ENCODE measurements at places on chromosomes 11 and 22.

GRCh38 chr22:22088658-22089458 lies 106.3 kb upstream of the TOP3B start:
- no peak for DNase-seq

DNA sequence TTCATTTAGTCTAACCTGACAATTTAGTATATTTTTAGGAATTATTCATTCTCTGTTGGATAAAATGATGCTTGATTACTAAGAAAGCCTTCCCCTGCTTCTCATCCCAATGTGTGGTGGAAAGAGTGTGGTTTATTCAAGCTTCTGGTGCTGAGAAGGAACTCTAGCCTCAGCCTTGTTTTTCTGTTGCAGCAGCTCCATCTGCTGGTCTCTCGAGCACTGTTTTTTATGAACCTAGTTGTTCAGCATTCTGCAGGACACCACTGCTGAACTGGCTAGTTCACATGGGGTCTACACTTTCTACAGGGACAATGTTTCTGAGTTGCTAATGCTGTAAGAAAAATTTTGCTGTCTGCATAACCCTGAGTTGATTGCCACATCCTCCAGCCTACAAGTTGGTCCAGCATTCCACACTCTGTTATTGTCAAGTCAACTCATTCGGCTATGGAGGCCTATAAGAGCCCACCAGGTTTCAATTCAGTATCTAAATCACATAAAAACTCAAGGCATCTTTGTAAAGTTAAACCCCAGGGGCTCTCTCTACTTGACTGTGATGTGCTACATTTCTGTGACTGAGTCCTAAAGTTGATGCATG lies 14.3 kb downstream of the OR2AG2 start:
- no peak for DNase-seq

DNA sequence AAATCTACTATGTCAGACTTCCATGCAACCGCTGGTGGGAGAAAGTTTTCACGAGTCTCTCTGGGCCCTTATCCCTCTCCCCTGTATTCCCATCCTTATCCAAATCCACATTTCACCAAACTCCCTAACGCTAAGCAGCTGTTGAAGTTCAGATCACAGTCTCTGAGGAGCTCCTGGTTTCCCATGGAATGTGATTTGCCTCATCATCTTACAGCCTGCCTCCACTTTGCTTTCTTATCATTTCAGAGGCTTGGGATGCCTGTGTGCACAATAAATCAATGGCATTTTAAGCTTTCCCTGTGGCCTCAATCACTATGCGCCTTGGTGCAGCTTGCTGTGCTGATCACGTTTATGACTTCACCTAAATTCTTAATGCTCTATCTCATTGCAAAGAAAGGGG lies 352.4 kb upstream of the FAT3 start:
- no peak for DNase-seq

GRCh38 chr11:89293965-89294679 lies 116.4 kb downstream of the TYR start:
- no peak for DNase-seq

GRCh38 chr22:45499746-45500145 lies 2.9 kb upstream of the FBLN1 start:
- DNase-seq, result no peak

DNA sequence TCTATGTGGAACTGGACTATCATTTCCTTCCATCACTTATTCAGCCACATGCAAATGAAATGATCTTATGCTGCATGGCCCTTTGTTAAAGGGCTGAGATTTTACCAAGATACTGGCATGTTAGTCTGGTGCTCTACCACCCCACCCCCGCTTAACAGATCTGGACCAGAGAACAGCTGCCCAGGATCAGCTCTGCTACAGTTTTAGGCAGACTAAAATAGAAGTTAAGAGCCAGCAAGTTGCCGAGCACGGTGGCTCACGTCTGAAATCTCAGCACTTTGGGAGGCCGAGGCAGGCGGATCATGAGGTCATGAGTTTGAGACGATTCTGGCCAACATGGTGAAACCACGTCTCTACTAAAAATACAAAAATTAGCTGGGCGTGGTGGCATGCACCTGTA lies 4.6 kb downstream of the DDB1 start:
- no peak for DNase-seq

GRCh38 chr11:3191586-3192324 lies 26.6 kb upstream of the OSBPL5 start:
- no peak for DNase-seq

DNA sequence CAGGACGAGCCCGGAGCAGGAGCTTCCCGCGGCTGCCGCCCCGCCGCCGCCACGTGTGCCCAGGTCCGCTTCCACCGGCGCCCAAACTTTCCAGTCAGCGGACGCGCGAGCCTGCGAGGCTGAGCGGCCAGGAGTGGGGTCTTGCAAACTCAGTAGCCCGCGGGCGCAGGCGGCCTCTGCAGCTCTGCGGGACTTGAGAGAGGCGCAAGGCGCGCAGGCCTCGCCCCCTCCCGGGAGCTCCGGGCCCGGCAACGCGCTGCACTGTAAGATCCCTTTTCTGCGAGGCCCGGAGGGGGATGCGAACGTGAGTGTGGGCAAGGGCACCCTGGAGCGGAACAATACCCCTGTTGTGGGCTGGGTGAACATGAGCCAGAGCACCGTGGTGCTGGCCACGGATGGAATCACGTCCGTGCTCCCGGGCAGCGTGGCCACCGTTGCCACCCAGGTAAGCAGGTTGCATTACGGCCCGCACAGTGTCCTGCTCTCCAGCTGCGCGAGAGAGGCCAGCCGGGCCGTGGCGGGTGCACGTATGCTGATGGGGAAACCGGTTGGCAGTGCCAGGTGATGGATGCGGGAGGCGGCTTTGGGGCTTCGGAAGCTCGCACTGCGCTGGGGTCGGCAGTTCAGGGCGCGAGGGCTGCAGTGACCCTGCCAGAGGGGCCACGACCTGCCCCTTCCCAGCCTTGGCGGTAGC lies 2.0 kb downstream of the SLC6A5 start:
- no peak for DNase-seq

- DNase-seq, result no peak
Measured at GRCh38 chr11:70104419-70104818, 26.3 kb downstream of the ANO1 start.
